GM12878 (cell line): ENCODE measurements at places on chromosomes 16 and 17.

DNA sequence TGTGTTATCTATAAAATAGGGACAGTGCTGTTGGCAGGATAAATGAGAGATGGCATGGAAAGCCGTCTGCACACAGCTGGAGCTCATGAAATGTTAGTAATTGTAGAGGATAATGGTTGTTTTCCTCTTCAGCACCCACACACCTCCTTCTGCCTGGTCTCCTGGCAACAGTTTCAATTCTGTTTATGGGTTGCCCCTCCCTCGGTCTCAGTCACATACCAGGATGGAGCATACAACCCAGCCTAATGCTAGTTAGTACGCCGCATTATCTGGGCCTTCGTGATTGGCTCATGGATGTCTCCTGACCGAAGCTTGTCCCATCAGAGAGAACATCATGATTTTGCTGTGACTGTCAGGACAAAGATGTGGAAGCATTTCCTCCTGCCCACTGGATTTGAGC is 126.2 kb upstream of the WSCD1 start:
- no peak for DNase-seq

DNA sequence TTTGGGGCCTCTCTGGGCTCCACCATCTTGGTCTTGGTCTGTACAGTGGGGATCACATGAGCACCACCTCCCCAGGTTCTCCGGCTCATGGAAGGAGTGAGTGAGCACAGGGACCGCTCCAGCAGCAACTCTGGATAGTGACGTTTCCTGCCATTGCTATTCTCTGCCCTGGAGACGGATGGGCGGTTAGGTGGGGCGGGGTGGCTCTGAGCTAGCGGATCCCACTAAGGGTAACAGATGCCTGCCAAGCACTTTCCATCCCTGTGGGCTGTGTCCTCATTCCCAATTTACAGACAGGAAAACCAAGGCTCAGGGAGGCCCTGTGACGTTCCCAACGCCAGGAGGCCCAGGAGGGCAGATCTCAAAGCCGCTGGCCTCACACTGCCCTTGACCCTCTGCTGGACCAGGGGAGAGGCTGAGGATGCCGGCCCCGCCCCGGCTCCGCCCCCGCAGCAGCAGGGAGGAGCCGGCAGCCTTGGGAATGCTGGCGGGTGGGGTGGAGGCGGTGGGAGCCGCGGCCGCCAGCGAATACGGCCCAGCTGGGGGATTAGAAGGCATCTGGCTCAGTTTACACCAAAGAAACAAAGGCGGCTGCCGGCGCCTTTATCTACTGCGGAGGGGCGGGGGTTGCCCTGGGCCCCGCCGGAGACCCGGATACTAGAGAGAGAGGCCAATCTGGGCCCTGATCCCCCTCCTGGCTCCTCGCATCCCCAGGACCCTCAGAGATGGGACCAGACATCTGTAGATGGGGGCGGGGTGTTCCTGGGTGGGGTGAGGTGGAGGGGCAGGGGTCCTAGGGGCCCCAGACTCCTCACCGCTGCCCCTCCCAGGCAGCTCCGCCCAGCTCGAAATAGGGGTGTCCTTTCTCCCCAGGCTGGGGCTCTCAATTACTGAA is 122.3 kb upstream of the CIBAR2 start:
- no peak for DNase-seq

DNA sequence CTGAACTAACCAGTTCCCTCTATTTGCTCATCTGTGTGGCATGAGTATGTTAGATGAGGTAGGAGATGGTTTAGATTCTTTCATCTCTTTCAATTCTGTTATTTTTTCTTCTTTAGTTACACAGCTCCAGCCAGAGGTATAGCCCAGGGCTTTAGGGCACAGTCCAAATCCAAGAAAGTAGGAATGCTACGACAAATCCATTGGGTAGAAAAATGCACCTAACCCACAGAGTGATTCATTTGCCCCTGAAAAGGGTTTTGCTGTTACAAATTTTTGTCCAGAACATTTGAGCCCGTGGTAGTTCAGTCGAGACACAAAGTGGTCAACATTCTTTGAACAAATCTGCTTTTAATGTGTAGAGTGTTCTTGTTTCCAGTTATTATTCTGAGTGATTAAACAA is 250.7 kb downstream of the HS3ST3A1 start:
- DNase-seq = no peak

DNA sequence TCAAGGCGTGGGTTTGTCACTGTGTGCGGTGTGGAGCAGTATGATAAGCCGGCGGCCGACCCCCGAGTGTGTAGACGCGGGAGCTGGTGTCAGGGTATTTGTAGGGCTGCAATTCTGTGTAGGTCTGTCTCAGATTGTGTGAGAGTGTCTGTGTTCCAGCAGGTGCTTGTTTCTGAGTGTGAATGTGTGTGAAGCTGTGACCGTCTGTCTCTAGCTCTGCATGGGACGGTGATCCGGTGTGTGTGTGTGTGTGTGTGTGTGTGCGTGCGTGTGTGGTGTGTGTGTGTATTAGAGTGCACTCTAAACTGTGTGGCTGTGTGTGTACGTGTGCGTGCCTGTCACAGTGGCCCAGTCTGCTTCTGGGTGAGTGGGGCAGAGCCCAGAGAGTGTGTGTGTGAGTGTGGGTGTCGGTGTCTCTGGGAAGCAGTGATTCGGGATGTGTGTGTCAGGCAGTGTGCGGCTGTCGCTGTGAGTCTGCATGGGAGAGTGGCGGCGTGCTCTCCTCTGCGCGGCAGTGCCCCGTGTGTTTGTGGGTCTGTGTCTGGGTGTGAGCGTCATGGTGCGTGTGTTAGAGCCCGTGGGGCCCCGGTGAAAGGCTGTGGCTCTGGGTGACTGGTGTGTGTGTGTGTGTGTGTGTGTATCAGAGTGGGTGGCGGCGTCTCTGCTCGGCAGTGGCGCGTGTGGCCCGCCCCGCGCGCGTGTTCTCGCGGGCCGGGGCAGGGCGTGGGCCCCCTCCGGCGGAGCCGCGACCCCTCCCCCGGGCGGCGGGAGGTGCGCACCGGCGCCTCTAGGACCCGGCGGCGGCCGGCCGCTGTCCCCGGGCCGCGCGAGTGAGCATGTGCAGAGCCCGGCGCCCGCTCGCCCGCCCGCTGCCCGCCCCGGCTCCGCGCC is at the start of gene WSCD1:
TSS of gene WSCD1 (plus strand) at position 841 of the 891 bp plus-strand sequence. CDS start 10,280 bp downstream, outside the sequence.
- no peak for DNase-seq

DNA sequence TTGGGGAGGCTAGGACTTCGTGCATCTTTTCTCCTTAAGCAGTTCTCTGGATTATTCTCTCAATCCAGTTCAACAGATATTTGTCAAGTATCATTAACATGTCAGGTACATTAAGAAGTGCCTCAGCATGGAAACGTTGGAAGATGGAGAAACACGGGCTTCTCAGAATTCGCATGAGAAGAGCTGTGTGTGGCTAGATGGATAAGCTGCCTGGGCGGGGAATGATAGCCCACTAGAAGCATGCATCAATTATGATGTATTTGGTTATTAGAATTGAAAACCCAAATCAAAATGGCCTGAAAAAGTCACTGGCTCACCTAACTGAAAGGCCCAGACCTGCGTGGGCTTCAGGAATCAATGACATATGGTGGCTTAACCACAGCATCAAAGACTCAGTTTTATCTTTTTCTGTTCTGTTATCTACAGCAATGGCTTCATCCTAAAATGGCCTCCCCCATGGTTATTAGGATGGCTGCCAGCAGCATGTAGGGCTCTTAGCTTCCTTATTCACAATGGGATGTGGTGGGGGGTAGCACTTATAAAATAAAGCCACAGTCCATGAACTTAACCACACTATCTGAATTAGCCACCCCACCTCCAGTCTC is 43.9 kb downstream of the MMD start:
- DNase-seq = no peak

GRCh38 chr16:974001-974601 is 3.3 kb upstream of the LMF1 start:
- DNase-seq = no peak
